ENCODE measurements at places on chromosomes 3 and 15.

DNA sequence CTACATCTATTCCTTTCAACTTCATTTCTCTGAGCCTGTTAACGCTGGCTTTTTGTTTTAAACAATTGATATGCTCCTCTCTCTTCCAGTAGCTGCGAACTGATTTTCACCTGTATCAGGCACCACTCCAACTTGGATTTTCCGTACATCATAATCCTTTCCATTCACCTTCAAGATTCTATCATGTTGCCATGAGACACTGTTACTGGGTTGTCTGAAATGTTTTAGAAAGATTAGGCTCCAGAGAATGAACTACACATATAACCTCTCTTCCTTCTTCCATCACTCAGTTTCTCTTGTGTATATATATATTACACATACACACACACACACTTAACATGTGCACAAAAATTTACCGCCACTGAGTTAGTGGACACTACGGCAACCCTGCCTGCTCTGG lies at the start of gene USP50:
Gene USP50 (minus strand): TSS at position 101 of the 400 bp plus-strand sequence. CDS start 141 bp downstream, outside the sequence.
- DNase-seq = no peak

DNA sequence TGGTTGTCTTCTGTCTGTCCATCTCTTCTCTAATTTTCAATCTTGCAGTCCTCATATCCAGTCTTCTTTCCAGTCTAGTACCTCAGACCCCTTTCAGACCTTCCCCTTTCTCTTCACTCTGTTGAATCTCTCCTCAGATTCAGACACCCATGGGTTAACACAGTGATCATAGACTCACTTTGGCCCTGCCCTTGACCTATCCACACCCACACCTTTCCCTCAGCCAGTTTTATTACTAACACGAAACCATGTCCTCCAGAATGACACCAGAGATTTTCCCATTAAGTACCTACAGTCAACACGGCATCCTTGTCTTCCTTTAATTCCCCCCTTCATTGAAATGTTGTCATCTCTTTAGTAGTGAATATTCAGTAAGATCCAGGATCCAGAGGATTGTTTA lies 74.5 kb upstream of the UBE2E2 start:
- no peak for DNase-seq

- no peak for DNase-seq
Observed at GRCh38 chr15:98966091-98966787, 41.4 kb downstream of the PGPEP1L start.

- DNase-seq = no peak
Observed at GRCh38 chr3:29494305-29495036, 213.6 kb downstream of the RBMS3 start.

- no peak for DNase-seq
Observed at GRCh38 chr3:39476783-39477182, 9.3 kb downstream of the MOBP start.

GRCh38 chr3:108292905-108293328 lies 3.4 kb upstream of the HHLA2 start:
- DNase-seq = no peak

DNA sequence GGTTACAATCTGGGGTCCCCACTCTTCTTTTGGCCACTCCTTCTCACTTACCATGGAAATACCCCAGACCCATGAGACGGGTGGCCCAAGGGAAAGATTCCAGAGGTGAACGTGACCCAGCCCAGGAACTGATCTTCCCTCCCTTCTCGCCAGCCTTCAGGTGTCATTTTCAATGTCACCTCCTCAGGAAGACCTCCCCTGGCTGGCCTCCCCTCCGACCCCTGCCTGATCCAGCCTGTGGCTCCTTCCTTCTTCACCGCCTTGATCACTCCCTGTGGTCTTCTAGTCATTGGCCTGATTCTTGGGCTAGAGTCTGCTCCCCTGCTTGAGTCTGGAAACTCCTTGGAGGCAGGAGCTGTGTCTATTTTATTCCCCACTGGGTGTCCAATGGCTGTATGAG lies 146.1 kb downstream of the SMAD6 start:
- no peak for DNase-seq

DNA sequence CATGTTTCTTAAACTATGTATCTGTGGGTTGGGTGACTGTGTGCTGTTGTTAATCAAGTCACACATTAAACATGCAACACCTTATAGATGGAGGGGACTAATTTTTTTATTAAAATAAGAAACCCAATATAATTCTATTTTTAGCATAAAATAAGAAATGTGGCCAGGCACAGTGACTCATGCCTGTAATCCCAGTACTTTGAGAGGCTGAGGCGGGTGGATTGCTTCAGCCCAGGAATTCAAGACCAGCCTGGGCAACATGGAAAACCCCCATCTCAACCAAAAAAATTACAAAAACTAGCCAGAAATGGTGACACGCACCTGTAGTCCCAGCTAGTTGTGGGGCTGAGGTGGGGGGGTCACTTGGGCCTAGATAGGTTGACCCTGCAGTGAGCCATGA lies 1021.0 kb downstream of the EPHA3 start:
- peak; percentile 47 for DNase-seq

- DNase-seq = no peak
Observed at GRCh38 chr15:63626955-63627354, 29.8 kb downstream of the FBXL22 start.

- peak; percentile 91 for DNase-seq
Observed at GRCh38 chr3:146160321-146160963, 542 bp downstream of the PLOD2 start.

- no peak for DNase-seq
Observed at GRCh38 chr3:107630779-107631178, 108.0 kb downstream of the BBX start.

DNA sequence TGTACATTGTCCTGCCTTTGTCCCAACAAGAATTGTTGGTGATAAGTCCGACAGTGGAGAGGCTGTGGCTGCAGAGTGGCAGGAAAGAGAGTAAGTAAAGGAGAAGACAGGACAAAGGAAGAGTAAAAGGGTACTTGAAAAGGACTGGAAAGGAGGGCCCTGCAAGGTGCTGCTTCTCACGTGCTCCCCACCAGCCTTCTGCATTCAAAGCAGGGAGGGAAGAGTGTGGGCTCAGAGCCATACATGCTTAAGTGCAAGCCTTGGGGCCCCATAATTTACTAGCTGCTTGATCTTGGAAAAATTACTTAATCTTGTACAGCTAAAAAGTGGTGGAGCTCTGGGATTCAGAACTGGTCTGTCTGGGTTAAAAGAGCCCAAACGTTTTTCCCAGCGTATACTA lies 29.9 kb downstream of the MME start:
- no peak for DNase-seq

- DNase-seq = peak; percentile 67
Observed at GRCh38 chr3:99686955-99687612, 48.7 kb downstream of the COL8A1 start.

GRCh38 chr15:85179700-85180099 lies 198.0 kb downstream of the PDE8A start:
- DNase-seq = no peak

GRCh38 chr3:172782235-172782634 lies 31.7 kb downstream of the ECT2 start:
- no peak for DNase-seq

- DNase-seq = no peak
Observed at GRCh38 chr15:70226337-70226980, 128.7 kb upstream of the TLE3 start.

DNA sequence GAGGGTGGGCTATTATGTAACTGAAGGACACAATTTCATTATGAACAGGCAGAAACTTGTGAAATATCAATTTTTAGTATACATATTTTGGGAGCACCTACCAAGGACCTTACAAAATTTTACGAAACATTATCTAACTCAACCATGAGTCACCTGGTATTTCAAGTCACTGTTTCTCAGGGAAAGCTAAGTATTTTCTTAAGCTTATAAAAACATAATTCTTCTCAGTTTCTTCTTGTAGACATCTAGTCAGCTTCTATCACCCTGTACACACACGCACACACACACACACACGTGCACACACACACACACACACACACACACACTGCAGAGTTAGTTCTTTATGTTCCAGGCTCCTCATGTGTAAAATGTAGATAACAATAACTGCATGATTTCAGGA lies 658.3 kb downstream of the TUSC7 start:
- DNase-seq = no peak

- DNase-seq = peak; percentile 9
Observed at GRCh38 chr15:96889734-96890480, 559.4 kb downstream of the NR2F2 start.

- peak; percentile 3 for DNase-seq
Observed at GRCh38 chr3:154018100-154018696, 103.0 kb upstream of the ARHGEF26 start.

GRCh38 chr3:1216856-1217255 lies 124.0 kb downstream of the CNTN6 start:
- no peak for DNase-seq

DNA sequence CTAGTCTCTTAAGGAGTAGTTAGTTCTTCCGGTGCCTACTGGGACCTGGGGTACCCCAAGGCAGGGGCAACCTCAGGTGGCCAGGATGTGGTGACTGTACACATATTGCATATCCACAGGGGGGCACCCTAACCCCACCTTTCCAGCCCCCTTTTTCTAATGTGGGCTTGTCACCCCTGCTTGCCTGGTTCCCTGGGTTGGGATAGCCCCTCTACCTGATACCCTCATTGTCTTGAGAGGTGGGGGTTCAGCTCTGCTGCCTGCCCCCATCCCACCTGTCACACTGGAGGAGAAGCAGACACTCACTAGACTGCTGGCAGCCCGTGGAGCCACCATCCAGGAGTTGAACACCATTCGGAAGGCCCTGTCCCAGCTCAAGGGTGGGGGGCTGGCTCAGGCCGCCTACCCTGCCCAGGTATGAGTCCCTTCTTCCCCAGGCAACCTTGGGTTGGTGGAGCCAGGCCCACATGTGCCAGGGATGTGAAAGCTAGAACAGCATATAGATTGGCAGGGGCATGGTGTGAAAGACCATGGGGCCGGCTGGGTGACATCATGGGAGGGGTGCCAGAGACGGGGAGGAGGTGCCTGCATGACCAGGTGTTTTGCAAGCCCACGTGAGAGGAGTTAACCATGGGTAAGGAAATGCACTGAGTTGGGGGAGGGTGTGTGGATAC lies 4.0 kb downstream of the GLYCTK start:
- DNase-seq = no peak

GRCh38 chr3:169665264-169666075 lies 2.0 kb upstream of the MECOM start:
- DNase-seq = no peak

DNA sequence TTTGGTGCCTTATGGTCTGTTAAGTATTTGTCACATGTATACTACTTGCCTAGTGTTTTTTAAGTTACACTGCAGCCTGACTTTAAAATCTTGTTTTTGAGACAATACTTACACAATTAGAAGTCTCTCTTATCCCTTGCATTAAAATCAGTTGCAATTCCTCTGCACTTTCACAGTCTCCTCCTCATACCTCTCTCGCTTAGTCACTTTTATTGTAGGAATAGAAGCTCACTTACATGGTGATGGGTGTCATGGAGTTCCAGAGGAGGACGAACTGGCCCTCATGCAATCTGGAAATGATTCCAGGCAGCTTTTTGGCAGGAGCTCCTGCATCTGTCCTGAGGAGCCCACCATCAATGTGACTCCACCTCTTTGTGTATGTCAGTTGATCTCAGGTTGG lies 238.4 kb upstream of the TBC1D5 start:
- DNase-seq = no peak

DNA sequence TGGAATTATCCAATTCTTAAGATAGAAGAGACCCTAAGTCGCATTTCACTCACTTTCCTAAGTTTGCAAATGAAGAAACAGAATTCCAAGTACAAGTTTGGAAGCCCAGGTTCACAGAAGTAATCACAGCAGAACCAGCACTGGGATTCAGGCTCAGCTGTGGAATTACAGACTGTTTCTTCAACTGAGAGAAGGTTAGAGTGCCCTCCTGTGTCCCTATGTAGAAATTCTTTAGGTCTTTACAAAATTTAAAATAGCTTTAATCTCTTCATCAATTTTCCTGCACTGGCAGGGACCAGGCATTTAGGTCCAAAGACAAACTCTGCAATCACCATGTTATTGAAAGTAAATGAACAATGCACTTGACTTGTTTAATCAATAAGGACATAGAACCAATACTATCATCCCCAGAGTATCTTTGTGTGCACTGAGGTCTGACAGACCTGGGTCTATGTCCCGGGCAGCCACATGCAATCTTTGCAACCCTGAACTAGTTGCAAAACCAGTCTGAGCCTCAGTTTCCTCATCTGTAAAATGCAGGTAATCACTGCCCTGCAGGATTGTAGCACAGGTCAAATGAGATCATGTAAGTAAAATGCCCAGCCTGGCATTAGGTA lies 96.3 kb upstream of the ZBED2 start:
- peak; percentile 60 for DNase-seq

- DNase-seq = peak; percentile 100
Observed at GRCh38 chr15:39255760-39256159, 325.1 kb upstream of the THBS1 start.

GRCh38 chr15:39854161-39854560 lies 65.9 kb downstream of the GPR176 start:
- DNase-seq = peak; percentile 41

- DNase-seq = no peak
Observed at GRCh38 chr15:49528289-49528688, 92.3 kb downstream of the FAM227B start.

GRCh38 chr15:51841406-51842040 lies 12.1 kb downstream of the TMOD3 start:
- DNase-seq = no peak

GRCh38 chr3:43023066-43023465 lies 44.0 kb downstream of the GASK1A start:
- no peak for DNase-seq

GRCh38 chr15:36251450-36251849 lies 328.0 kb upstream of the CDIN1 start:
- DNase-seq = peak; percentile 29

DNA sequence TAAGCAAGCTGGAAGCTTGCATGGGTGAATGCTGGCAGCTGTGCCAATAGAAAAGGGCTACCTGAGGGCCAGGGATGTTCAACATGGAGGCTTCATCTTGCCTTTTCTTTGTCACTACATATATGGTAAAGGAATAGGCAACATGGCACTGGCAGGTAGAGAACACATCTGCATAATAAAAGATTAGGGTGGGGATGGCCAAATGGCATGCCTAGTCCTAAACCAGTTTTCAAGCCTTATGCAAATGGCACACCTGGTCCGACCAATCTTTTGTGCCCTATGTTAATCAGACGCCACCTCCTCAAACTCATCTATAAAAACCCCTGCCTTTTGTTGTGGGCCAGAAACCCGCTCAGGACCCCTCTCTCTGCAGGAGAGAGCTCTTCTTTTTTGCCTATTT lies 216.8 kb upstream of the PROK2 start:
- DNase-seq = no peak

DNA sequence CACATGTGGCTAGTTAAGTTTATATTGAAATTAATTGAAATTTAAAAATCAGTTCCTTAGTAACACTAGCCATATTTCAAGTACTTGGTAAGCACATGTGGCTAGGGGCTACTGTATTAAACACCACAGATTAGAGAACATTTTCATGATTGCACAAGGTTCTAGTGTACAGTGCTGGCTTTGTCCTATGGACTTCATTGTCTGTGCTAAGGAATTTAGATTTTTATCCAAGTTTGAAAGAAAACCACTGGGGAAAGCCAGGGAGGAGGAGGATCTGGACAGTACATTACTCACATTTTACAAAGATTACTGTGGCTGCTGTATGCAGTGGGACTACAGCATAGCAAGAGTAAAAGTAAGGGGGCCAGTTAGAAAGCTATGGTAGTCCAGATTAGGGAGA lies 13.9 kb downstream of the STAC start:
- no peak for DNase-seq

GRCh38 chr15:31811641-31812040 lies 218.7 kb upstream of the CHRNA7 start:
- DNase-seq = no peak

- peak; percentile 89 for DNase-seq
Observed at GRCh38 chr15:35293353-35294130, 208.4 kb upstream of the NANOGP8 start.

GRCh38 chr3:30161375-30161774 lies 445.0 kb upstream of the TGFBR2 start:
- no peak for DNase-seq

GRCh38 chr3:133294253-133294652 lies 105.6 kb upstream of the BFSP2 start:
- peak; percentile 36 for DNase-seq
